Retina (tissue), 1 donor: ENCODE measurements at places on chromosomes 5 and 9.

- no peak for DNase-seq
These were observed 217.2 kb downstream of the IRX2 start for GRCh38 chr5:2534251-2534650.

GRCh38 chr9:134683714-134684374 lies 42.2 kb downstream of the COL5A1 start:
- DNase-seq: no peak

- DNase-seq: no peak
These were observed 28.8 kb downstream of the C5 start for GRCh38 chr9:121021301-121021700.

GRCh38 chr5:10424124-10424731 lies 17.5 kb upstream of the ROPN1L start:
- DNase-seq: peak; percentile 47

DNA sequence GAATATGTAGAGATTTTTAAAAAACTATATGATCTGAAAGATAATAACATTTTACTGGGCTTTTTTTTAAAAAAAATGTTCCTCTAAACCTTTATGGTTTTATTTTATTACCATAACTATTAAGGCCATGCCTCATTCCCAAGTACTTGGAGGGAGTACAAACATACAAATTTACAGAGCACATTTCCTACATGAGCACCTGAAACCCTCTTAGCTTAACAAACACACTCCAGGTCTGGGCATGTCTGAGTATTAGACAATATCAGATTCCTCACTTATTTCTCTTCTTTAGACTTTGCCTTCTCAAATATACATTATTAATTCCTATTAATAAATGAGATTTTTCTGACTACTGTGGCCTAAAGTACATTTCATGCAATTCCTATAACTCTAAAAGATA lies 319.2 kb downstream of the SLCO4C1 start:
- no peak for DNase-seq

GRCh38 chr5:143217804-143218160 lies 185.7 kb downstream of the NR3C1 start:
- DNase-seq: no peak

GRCh38 chr5:32115985-32116384 lies 58.1 kb downstream of the GOLPH3 start:
- DNase-seq: peak; percentile 18
